ENCODE measurements at places on chromosomes 7 and 10.
A peak's percentile ranks its signal among the peaks of the same experiment; 100 is the strongest.

DNA sequence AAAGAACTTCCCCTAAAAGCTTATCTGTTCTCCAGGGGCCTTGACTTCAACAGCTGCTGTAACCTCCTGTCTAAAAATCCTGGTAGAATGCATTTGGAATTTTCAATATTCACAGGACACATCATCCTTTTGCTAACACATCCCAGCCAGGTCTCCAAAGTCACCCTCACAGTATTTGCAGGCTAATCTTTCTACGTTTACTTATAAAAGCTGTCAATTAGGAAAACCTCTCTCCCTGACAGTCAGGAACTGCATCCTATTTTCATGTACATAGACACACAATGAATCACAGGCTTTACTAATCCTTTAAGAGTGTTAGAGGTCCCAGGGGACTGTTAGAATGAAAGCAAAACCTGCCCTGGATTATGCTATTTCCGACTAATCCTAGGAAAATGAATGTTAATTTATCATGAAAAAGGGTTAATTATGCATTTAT is 102.2 kb downstream of the GFRA1 start:
- no peak for DNase-seq

GRCh38 chr7:99624484-99624883 is 7.7 kb downstream of the ZSCAN25 start:
- no peak for DNase-seq

GRCh38 chr10:92901819-92902251 is 53.5 kb downstream of the EXOC6 start:
- no peak for DNase-seq

- no peak for DNase-seq
Measured at GRCh38 chr10:75922435-75922834, 491.0 kb downstream of the LRMDA start.

DNA sequence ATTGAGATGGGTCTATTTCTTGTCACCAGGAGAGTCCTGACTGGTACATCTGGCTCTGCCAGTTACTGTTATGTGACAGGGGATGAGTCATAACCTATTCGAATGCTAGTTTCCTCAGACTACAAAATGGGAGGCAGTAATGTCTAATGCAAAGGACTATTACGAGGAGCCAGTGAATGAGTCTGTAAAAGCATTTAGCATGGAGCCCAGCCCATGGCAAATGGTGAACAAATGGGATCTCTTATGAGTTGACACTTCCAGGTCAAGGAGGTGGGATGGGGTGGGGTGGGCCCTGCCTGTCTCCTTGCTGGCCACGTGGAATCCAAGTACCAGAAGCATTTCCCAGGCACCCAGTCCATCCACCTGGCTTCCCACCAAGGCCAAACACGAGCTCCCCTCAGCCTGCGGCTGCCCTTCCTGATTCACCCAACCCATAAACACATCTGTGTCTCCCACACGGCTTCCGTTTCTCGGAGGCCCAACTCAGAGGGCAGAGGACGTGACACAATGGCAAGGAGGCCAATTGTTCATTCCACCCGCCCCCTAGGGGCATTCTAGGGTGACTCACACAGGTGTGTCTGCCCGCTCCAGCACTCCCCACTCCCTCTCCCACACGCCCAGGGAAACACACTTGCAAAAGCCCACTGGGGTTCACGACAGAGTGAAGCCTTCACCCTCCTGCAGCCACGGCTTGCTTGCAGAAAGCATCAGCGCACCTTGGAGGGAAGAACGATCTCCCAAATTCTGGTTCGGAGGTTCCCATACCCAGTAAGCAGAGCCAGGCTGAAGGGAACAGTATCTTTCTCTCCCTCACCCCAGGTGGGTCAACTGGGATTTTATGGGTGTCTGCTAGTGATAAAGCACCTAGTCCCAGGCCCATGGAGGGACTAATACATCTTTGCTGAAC is 109.8 kb downstream of the SH3PXD2A start:
- DNase-seq: no peak

- no peak for DNase-seq
Measured at GRCh38 chr10:287814-288213, 152.6 kb downstream of the ZMYND11 start.

DNA sequence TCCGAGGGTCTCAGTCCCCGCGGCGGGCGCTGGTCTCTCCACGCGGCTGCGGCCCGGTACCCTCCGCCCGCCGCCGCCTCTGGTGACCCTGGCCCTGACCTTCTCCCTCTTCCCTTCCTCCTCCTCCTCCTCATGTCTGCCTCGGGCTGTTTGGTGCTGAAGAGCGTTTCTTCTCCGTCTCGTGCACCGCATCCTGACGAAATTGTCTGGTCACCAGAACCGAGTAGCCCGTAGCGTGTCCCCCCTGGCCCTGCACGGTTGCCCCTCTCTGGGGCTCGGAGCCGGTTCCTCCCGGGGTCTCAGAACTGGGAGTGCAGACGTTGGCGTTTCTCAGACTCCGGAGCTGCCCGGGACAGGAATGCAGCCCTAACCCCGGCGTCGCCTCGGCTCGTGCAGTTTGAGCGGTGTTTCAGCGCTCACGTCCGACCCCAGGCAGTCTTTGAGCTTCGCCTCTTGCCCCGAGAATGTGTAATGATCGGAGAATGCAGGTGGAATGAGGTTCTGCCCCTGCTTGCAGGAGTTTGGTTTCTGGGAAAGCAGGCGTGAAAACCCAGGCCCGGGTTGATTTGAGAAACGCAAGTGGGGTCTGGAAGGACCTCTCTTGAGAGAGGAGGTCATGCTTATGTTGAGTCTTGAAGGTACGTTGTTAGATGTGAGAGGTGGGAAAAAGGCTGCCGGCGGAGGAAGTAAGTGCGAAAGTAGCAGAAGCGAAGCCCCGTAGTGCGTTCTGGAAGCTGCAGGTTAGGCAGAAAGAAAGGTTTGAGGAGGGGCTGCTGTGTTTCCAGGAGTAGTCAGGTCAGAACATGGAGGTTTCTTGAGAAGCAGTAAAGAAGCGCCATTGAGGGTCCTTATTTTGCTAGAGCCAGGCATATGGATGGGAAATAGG is 743 bp downstream of the RBM17 start:
- DNase-seq: no peak

DNA sequence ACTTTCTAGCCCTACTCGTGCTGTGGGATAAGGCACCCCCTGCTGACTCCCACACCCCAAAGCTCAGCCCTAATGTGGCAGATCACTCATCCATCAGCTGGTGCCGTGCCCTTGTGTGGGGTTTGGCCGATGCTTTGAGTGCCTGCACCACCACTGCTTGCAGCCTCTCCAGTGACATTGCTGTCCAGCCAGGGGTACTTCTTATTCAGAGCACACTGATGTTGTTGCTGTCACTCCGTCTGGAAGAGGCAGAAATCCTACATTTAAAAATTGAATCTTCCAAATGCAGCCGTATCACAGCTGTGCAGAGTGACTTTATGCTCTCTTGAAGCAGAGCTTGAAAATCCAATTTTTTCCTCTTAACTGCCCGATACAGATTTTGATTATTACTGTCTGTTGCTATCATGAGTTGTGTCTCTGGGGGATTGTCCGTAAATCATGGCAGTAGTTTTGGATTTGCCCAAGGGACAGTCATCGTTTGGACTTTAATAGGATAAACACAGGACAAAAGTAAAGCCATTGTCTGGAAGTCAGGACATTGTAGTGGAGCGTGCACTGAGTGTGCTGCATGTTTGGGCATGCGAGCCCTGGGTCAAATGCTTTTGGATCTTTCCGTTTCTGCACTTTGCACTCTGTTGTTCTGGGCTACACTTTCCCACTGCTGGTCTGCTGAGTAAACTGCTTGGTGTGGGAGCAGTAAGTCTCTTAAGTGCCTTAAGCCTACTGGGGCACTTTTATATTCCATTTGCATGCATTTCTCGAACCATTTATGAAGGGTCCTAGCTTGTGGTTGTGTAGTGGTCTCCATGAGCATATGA is 128.2 kb downstream of the DOCK1 start:
- peak; percentile 35 for DNase-seq

GRCh38 chr7:141290973-141291372 is 217.1 kb downstream of the TMEM178B start:
- DNase-seq: no peak

- no peak for DNase-seq
Measured at GRCh38 chr7:37216156-37216852, 232.4 kb downstream of the ELMO1 start.

- DNase-seq: no peak
Measured at GRCh38 chr10:126087796-126088505, 191.6 kb downstream of the FANK1 start.

GRCh38 chr7:136312592-136312991 is 335.4 kb upstream of the MTPN start:
- DNase-seq: no peak

DNA sequence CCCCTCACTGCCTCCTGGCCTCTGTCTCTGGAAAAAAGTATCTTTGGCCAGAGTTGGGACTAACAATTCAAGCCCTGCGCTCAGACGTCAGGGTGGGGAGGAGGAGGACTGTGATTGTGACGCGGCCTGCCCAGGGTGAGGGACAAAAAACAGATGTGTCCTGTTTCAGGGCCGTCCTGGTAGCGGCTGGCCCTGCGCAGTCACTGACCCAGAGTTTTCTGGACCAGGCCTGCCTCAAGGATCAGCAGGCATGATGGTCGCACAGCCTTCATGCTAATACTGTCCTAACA is 110.1 kb downstream of the CYTH3 start:
- no peak for DNase-seq

DNA sequence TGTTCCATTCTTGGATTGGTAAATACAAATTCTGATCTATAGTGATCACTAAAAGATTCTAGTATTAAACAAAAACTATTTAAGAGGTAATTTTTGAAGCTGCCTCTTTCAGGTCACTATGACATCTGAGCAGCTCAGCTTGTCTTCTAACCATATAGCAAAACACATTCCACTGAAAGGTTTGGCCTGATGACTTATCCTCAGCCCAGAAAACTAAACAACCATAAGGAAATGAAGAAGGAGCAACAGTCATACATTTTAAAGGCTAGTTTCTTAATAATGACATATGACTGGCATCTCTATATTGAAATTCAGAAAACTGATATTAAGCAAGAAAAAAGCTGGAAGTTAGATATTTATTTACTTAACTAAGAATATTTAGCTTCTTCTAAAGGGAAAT is 24.6 kb downstream of the NT5C2 start:
- no peak for DNase-seq

GRCh38 chr10:44397476-44398225 is 12.8 kb upstream of the CXCL12 start:
- DNase-seq: no peak

DNA sequence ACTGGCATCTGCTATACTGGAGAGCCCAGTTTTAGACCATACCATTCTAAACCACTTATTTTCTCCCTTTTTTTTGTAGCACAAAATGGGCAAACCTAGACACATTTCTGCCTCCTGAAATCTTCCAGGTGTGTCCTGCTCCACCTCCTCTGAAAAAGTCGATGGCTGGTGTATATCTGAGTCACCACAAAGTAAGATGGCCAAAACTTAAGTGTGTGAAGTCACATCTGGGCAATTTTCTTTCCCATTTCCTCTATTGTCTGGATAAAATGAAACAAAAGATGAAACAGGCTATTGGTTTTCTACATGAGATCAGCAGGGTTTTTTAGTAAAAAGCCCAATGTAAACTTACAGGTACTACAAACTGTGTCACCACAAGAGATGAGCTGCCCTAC is 65.5 kb downstream of the OSBPL3 start:
- no peak for DNase-seq

DNA sequence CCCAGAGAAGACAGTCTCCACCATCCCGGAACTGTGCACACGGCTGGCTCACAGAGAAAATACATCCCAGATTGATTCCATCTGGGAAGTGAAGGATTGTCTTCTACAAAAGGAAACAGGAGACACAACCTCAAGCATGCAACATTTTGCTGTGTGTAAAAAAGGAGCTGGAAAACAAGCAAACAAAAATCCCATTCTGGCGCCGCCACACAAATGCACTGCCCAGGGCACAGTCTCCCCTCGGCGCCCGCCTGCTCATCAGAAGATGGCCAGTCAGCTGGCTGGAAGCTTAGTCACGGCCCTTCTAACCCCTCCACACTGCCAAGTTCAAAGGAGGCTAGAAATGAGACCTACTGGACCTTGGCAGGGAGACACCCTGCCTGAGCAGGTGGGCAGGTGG is 14.1 kb upstream of the CYTH3 start:
- DNase-seq: no peak

- DNase-seq: no peak
Measured at GRCh38 chr7:129525225-129525862, 23.0 kb downstream of the SMKR1 start.

- DNase-seq: no peak
Measured at GRCh38 chr7:87570178-87570577, 30.5 kb downstream of the ABCB1 start.

- peak; percentile 42 for DNase-seq
Measured at GRCh38 chr10:43225787-43226153, 41.1 kb downstream of the RASGEF1A start.

GRCh38 chr7:8035647-8036518 is 67.3 kb downstream of the GLCCI1 start:
- DNase-seq: peak; percentile 16

DNA sequence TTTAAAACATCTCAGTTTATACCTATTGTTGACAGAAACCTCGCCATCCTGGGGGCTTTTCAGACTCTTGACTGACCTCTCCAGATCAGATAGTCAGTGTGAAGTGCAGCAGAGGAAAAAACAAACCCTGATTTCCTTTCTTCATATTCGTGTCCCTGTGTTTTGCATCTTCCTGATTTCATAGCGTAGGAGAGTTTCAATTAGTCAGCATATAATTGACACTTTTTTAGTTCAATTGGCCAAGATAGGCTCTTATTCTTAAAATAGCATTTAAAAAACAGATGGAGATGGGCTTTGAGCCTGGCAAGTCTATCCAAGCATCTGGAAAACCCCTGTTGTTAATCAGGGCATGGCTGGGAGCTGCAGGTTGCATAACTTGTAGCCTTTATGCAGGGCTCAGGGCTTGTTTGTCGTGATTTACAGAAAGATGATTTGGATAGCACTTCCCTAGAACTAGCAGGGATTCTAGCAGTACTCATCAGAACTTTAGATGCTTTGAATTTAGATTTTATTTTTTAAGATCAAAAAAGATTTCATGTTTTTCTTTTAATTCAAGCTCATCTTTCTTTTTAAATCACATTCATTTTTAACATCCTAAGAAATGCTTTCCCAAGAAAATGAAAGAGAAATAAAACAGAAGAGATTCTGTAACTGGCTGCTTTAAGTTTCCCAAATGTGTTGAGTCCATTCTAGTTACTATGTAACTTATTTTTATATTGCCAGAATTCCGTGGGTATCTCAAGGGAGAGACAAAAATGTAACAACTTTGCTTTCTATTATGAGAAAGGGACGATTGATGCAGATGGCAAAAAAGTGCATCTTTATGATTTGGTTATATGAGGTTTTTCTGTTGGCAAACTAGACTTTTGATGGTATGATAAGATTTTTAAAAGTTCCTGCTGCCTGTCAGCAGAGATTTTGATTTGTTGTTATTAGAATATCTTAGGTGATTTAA is 270.8 kb upstream of the FZD8 start:
- DNase-seq: no peak

GRCh38 chr10:34886906-34887642 is 72.0 kb upstream of the PARD3 start:
- DNase-seq: no peak

DNA sequence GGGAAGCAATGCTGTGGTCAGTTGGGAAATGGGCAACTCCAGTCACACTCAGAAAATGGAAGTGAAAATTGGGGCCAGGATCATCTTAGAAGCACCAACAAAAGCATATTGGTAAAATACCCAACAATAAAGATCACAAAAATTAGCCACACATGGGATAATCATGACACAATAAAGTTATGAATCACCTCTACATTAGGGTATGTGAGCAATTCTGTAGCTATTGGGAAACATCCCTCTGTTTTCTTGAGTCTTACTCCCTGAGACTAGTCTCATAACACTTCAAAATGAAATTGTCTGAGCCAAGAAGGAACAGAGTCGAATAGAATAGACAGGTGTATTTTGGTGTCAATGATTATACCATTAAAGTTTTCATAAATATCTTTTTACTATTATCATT is 178.3 kb downstream of the DYNC1I1 start:
- DNase-seq: no peak

GRCh38 chr10:42937048-42937447 is 139.8 kb upstream of the RET start:
- no peak for DNase-seq
